Esophagus squamous epithelium (tissue), 5 donors: ENCODE measurements at places on chromosomes 12 and 14. TPM values are rescaled to one million over a fixed set of nuclear protein-coding genes. Genes with fewer than 3 reads are reported as not detected.

DNA sequence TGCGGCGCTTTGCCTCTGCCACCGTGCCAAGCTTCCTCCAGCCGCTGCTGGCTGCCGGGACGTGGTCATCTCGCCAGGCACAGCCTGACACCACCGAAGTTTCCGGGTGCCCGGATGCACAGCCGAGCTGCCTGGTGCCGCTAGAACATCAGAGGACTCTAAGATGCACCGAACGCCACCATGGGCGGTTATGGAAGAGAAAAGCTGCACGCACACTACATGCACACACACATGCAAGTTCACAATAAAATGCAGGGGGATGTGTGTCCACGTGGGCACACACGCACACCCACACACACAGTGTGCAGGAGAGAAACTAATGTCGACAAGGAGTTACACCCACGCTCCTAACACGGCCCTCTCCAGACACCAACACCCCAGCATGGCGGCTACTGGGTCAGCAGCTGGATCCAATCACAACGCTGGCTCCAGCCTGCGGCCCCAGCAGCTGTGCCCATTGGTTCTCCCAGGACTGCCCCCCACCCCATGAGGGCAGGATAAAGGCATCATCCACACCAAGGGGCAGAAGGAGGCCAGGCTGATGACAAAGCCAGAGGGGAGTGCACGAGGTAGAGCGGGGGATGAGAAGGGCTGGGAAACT, 82.7 kb downstream of the BCL11B start:
- DNase-seq, result no peak

GRCh38 chr14:100562751-100563150, 24.5 kb downstream of the BEGAIN start:
- no peak for DNase-seq

Gene DNAJC22
- 0.53 TPM for total RNA-seq

DNA sequence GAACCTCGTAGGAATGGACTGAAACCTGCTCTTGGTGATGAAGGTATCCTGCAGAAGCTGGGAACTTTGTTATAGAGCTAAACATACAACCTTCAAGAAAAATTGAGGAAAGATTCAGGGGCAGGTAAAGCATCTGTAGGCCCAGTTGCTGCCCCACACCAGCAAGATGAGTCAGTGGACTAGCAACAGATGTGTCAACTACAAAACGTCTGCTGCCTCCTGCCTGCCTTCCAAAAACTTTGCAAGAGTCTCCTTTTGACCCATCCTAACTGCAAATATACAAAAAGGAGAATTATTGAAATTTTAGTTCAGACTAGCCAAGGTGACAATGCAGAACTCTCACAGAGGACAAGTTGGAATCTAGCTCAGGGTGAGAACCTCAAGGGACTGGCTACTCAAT, 60.9 kb upstream of the TMTC1 start:
- DNase-seq, result no peak

Gene ENTPD5
- total RNA-seq, result 14.5 TPM

Gene SLCO1B1
- not detected for total RNA-seq

Gene AP5M1
- 24.1 TPM for total RNA-seq

- no peak for DNase-seq
These were observed 28.5 kb upstream of the KLHL42 start for GRCh38 chr12:27751386-27752047.

Gene ACAD10
- 13.9 TPM for total RNA-seq

Gene OVCH1
- total RNA-seq, result not detected

GRCh38 chr14:100018482-100018881, 46.7 kb upstream of the EVL start:
- DNase-seq, result no peak

GRCh38 chr12:114090211-114090610, 124.1 kb upstream of the RBM19 start:
- no peak for DNase-seq

Gene NGB
- total RNA-seq, result not detected

Gene FZD10
- total RNA-seq, result 7.3 TPM

Gene MIPOL1
- total RNA-seq, result 8.3 TPM

DNA sequence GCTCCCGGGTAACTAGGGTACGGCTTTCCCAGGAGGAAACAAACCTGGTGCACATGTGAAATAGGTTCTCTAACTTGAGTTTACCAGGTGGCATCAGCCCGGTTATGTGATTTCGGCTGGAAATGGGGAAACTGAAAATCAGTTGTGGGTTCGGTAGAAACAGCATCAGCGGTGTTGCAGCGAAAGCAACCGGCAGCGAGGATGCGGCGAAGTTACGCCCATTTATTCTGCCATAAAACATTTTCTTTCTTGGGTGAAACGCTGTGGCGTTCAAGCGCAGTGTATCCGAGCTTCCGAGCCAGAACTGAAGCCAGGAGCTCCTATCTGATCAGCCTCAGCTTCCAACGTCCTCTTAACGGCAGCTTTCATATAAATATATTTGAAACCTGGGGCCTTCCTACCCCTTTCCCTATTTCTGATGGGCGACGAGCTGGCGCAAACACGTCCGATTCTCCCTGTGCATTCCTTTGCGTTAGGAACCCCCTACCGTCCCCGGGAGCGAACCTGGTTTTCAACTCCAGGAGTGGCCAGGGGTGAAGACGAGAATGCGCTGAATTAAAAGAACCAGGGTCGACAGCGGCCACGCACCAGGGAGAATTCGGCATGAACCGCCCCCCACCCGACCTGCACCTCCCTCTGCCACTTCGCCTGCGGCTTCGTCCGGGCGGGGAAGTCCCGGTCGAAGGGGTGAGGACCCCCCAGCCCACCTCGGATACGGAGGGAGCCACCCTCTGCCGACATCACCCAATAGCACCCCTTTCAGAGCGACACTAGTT, 1.6 kb downstream of the DPF3 start:
- DNase-seq, result no peak

DNA sequence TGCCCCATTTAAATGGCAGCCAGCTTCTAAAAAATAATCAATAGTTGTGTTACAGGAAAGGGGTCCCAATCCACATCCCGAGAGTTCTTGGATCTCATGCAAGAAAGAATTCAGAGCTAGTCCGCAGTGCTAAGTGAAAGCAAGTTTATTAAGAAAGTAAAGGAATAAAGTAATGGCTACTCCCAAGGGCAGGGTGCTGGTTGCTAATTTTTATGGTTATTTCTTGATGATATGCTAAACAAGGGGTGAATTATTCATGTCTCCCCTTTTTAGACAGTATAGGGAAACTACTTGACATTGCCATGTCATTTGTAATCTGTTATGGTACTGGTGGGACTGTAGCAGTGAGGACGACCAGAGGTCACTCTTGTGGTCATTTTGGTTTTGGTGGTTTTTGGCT, 591.3 kb downstream of the LRFN5 start:
- no peak for DNase-seq

- DNase-seq, result no peak
These were observed 132.7 kb downstream of the SSPN start for GRCh38 chr12:26327975-26328644.

Gene CAND1
- total RNA-seq, result 42.1 TPM

- DNase-seq, result no peak
These were observed 417.1 kb downstream of the AEBP2 start for GRCh38 chr12:19856389-19856788.

GRCh38 chr14:62983821-62984220, 61.4 kb downstream of the KCNH5 start:
- DNase-seq, result no peak

DNA sequence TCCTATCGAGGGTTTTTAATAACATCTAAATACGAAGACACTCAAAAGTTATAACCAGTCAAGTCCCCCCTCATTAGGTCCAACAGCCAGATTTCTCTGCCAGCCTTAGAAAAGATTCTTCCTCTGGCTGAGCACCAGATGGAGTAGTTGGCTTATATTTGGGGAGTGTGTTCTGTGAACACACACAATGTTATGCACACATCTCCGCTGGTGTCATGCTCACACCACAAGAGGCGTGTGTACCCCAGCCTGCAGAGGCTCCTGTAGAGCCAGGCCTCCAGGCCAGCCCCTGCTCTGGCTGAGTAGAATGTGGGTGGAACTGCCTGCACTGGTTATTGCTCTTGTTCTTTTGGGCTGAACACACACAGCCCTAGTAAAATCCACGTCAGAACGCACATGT, 64.0 kb downstream of the PIWIL1 start:
- no peak for DNase-seq

Gene NID2
- total RNA-seq, result 0.91 TPM

- DNase-seq, result no peak
These were observed 41.3 kb downstream of the FANCM start for GRCh38 chr14:45177076-45177475.

- DNase-seq, result no peak
These were observed at the start of gene CEBPE for GRCh38 chr14:23118506-23119362. CEBPE (minus strand) TSS chr14:23119255; CDS start chr14:23119091, 164 bp downstream.

DNA sequence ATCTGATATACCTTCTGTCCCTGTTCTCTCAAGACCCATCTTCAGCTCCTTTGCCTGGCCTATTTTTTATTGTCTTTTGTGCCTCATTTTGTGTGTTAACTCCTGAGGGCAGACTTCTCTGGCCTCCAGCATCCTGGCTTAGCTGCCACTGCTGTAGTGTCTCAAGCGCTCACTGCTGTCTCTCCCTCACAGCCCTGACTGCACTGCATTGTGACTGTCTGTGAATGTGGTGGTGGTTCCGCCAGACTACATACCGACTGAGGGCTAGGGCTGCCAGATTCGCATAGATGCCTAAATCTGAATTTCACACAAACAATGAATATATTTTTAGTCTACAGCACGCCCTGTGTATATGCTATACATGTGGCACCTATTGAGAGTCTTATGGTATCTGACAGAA, 1088.9 kb upstream of the TMEM132C start:
- no peak for DNase-seq
